Effector CD4-positive, alpha-beta T cell (primary cell): ENCODE measurements at places on chromosomes 3 and 15.

- DNase-seq: no peak
These were observed 189.7 kb downstream of the CDIN1 start for GRCh38 chr15:36769098-36769497.

DNA sequence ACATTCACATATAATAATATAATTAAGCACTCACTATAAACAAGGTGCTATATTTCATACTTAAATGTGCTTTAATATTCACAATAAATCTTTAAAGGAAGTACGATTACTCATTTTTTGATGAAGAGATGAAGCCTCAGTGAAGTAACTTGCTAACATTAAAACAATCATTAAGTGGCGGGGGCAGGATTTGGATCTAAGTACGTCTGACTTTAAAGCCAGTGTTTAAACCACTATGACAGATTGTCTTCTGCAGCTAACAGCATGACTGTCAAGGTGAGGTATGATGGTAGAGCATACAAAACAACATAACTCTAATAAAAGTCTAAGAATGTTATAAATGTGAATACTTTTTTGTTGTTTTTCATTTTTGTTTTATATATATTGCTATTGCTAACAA, 862.1 kb downstream of the ROBO1 start:
- DNase-seq: no peak

DNA sequence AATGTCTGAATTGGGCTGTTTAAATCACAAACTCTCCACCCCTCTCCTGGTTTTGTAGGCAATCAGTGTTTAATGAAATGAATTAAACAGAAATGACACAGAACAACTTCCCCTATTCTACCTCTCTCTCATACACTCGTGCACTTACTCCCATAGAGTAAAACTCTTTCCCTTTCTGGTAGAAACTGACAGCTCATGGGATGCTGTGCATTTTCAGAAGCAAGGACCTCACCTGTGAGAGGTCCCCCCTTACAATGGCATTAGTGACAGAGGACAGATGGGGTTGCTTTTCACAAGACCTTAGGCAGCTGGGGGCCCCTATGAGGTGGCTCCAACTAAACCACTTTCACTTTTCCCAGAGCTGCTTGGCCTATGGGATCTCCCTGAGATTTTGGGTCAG, 31.9 kb downstream of the PARP16 start:
- DNase-seq: no peak

DNA sequence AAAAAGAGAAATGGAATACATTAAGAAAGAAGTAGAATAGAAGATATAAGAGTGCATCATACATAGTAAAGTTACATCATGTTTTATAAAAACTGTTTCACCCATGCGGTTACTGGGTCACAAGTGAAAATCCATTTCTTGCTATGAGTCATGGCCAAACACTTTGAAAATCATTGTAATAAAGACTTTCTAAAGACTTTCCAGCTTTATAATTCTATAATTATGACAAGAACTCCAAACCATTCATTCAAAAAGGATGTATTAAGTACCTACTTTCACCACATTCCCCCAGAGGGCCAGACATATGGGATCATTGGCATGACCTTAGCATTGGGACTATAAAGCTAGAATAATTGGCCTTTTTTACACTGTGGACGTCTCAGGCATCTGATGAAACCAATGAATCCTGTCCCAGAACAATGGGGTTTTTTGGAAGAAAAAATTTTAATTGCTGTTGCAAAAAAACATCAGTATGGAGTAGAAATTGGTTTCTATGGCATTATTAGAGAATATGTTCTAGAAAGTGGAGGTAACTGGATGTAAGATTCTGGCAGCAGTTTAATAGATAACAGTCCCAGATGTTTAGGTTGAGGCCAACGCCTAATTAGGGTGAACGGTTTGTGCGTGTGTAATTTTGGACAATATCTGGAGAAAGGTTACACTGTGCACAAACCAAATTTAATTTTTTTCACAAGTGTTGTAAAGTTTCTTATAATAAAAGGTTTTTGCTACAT, 3.3 kb upstream of the SKIC8 start:
- DNase-seq: no peak

- no peak for DNase-seq
These were observed 77.7 kb downstream of the EPHB1 start for GRCh38 chr3:134872440-134873388.

DNA sequence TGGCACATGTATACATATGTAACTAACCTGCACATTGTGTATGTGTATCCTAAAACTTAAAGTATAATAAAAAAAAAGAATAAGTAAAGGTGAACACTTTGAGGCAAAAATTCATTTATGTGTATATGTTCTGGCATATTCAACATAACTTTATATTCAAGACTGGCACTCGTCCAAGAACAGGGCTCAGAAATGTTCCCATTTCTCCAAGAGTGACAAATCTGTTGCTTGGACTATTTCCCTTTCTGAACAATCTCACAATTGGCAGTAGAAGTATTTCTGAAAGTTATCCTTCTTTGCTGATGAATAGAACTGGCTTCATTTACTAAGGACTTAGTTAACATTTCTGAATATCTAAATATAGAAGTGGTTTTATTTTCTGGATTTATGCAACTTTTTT, 212.8 kb downstream of the ADAMTSL3 start:
- no peak for DNase-seq

GRCh38 chr15:89888214-89888804, 5.5 kb downstream of the AP3S2 start:
- no peak for DNase-seq

DNA sequence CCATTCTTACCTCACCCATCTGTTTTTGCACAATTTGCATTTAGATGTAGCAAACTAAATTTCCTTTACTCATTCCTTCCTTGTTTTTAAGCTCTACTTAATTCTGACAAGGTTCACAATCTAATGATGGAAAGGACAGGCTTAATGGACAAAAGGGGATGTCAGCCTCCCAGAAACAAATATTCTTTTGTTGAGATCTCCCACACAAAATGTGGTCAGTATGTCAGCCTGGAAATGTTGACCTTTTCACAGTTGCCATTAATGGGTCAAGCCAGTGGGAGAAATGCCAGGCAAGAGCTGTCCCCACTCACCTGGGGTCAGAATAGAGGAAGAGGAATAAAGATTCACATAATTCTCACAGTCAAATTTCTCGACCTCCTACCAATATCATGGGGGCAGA, 27.0 kb downstream of the WWTR1 start:
- DNase-seq: no peak

DNA sequence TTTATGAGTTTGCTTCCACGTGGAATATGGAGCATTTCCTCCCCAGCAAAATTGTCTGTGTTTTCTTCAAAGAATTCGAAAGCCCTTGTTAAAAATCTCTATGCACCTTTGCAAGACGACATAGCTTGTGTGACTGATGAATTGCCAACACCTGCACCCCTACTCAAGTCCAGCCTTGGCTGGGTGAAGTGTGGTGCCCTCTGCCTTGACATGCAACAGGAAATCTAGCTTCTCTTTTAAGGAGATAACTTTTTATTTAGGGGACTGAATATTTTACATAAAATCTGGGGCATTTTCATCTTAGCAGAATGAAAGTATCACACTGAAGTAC, 647 bp downstream of the HMG20A start:
- peak; percentile 4 for DNase-seq

DNA sequence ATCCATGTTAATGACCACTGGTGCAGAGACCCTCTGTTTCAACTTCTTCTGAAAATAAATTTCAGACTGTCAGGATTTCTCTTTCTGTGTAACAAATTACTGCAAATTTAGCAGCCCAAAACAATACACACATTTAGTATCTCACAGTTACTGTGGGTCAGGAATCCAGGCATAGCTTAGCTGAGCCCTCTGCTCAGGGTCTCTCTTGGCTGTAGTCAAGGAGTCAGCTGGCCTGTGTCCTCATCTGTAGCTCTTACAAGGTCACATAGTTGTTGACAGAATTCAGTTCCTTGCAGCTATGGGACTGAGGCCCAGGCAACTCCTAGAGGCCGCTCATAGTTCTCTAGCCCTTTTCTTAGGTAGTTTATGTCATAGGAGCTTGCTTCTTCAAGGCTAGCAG, 51.9 kb downstream of the NKIRAS1 start:
- DNase-seq: no peak

DNA sequence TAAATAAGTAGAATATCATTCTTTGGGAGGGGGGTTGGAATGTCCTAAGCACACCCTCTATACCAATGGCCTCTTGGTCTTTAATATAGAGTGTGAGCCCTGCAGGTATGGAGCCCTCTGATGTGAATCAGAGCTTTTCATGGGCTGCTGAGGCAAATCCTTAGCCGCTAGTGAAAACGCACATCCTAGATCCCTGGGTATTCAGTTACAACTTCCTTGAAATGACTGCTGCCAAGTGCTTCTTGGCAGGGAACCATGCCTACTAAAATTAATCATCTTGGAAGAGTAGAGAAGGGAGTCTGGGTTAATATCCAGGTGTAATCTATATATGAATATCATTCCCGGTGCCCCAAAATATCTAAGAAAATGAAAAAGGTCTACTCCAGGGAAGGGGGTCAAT, 109.1 kb downstream of the POLQ start:
- DNase-seq: no peak

DNA sequence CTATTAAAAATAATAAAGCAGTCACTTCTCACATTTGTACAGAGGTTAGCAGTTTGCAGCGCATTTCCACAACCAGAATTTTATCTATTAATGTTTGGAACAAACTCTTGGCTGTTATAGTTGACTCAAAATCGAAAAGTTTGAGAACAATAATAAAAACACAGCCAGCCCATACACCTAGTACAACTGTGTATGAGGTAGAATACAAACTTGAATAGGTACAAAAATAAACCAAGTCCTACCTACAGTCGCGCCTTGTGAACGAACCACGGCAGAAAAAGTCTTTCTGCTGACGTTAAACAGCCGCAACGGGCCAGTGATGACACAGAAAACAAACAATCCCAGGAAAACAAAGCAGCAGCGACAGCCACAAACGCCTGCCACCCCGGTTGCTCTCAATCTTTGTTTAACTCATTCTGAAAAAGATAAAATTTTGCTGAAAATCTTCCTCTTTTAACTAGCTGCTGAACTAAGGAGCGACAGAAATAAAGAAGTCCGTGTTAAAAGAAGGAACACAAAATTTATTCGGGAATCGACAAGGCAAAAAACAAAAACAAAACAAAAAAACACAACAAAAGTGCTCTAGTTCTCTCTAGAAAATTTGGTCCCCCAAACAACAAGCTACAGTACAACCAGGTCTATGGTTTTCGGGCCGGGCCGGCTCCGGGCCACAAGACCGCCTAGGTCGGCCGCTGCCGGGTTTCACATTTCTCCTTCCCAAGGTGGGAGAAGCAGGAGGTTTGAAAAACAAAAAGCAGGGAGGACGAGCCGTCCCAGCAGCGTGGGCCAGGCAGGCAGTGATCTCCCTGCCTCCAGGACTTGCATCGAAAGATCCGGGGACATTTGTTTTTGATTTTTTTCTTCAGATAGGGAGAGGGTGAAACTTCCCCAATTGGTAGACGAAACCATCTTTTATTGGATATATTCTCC, 2.9 kb downstream of the FOXL2 start:
- no peak for DNase-seq

- peak; percentile 12 for DNase-seq
These were observed 67.4 kb downstream of the XXYLT1 start for GRCh38 chr3:195203606-195204005.

GRCh38 chr3:131503320-131503635, 507 bp upstream of the MRPL3 start:
- no peak for DNase-seq

DNA sequence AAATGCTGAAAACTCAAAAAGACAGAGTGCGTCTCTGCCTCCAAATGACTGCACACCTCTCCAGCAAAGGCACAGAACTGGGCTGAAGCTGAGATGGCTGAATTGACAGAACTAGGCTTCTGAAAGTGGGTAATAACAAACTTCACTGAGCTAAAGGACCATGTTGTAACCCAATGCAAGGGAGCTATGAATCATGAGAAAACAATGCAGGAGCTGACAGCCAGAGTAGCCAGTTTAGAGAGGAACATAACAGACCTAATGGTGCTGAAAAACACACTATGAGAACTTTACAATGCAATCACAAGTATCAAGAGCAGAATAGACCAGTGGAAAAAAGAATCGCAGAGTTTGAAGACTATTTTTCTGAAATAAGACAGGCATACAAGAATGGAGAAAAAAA, 10.1 kb upstream of the AVEN start:
- DNase-seq: no peak

DNA sequence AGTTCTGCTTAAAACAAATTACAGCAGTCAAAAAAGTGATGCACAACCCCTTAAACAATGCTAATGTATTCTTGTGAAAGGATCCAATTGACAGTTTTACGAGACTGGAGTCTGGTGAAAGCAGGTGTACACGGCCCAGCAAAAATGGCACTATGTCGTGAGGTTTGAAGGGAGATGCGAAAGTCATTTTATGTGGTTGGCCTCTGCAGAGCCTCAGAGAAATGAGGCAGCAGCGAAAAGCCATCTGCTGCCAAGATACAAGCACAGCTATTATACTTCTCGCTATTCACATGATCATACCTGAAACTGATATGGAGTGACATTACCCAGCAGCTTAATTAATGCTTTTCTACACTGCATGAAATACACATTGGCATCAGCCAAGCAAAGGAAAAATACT, 36.4 kb downstream of the MECOM start:
- DNase-seq: no peak

DNA sequence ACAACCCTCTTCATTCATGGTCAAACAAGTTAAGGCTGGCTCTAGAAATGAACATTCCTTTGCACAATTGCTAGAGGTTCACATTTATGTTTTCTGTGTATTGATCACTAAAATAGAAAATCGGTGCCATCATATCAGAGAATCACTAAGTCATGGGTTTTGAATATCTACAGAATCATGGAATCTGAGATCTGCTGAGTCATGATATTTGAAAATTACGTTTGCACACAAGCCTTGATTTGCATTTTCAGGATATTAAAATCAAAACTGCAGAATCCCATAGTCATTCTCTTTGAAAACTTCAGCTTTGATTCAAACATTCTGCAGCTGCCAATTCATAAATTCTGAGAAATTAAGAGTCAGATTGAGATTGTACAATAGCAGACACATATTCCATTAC, 26.1 kb upstream of the CHRNA7 start:
- DNase-seq: no peak

GRCh38 chr3:73498764-73499622, 125.7 kb downstream of the PDZRN3 start:
- DNase-seq: no peak

- no peak for DNase-seq
These were observed 445.9 kb upstream of the PROK2 start for GRCh38 chr3:72230774-72231379.

GRCh38 chr3:143083781-143084180, 35.8 kb upstream of the CHST2 start:
- DNase-seq: no peak

DNA sequence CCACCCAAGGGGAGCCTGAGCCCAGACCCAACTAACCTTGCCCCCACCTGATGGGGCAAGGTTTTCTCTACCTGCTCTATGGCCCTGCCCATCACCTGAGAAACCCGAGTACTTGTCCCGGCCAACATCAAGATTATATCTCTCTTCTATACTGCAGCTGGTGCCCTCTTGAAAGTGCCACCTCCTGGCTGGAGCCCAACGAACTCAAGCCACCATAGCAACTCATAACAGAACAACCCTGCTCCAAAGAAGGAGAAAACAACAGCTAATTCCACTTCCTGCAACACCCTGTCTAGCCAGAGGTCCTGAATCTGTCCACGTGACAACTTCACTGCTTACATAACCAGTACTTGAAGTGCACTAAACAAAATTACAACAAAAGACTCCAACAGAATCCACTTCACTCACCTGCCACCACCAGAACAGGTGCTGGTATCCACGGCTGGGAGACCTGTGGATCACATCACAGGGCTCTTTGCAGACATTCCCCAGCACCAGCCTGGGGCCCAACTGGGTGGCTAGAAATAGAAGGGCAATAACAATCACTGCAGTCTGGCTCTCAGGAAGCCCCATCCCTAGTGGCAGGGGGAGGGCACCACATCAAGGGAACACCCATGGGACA, 49.2 kb downstream of the PIERCE2 start:
- DNase-seq: no peak

- DNase-seq: no peak
These were observed 47.7 kb downstream of the RPLP1 start for GRCh38 chr15:69500339-69500738.
